ENCODE measurements at places on chromosomes 4 and X.

DNA sequence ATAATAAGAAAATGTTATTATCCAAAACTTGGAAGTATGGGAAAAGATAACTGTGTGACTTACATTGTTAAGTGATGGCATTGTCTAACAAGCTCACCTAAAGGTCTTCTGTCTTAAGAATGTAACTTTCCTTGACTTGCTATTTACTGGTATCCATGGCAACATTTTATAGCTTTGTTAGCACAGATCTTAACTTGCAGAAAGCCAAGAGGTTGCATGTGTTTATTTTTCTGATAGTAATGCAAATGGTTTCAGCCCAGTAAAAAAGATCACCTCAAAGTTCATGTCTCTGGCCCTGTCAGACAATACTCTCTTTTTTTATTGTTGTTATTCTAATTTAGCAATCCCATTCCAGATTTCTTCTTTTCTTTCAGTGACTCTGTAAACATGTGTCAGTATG is 425.3 kb downstream of the SPRY1 start:
- DNase-seq, result no peak

GRCh38 chrX:129640737-129641136 is 14.0 kb downstream of the APLN start:
- DNase-seq, result no peak

GRCh38 chr4:81631958-81632441 is 160.3 kb upstream of the RASGEF1B start:
- DNase-seq, result no peak

DNA sequence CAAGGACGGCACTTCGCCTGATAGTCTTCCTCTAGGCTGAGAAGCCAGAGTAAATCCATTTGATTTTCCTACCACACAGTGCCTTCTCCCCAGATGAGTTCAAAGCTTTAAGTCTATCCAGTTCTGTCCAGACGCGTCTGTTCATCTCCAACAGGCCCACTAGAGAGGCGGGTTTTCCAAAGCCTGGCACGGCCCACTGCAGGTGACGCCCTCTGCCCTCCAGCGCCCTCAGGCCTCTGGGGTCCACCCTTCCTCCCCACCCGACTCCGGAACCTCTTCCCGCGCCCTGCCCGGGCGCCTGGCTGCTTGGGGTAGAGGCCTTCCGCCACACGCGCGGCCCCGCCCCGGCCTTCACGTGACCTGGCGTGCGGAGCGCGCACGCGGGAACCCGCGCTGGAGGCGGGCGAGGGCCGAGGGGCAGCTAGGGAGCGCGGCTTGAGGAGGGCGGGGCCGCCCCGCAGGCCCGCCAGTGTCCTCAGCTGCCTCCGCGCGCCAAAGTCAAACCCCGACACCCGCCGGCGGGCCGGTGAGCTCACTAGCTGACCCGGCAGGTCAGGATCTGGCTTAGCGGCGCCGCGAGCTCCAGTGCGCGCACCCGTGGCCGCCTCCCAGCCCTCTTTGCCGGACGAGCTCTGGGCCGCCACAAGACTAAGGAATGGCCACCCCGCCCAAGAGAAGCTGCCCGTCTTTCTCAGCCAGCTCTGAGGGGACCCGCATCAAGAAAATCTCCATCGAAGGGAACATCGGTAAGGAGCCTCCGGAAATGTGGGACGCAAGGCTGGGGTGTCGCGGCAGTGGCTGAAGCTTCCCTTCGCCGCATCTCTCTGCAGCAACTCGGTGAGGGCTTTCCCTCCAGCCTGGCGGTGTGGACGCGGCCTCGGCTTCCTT is at the start of gene DCK:
DCK (plus strand) TSS at position 469 of the 888 bp plus-strand sequence; CDS start at position 656, 187 bp downstream.
- DNase-seq, result peak; percentile 86

- DNase-seq, result no peak
Measured at GRCh38 chrX:137427816-137428215, 138.1 kb upstream of the ZIC3 start.

DNA sequence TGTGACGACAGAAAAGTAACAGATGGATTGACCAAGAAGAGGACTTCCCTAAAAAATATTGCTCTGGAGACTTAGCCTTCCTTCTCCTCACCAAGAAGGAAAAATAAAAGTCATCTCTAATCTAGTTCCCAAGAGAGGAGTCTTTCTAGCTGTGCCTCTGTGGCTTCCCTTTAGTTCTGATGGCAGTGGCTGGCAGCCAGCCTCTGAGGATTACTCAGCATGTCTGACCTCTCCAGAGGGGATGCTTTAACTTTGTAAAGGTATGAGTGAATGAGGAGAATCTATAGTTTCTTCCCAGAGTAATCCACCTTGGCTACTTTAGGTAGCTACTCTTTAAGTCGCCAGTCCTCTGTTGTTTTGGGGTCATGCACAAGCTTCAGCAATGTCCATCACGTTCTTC is 163.9 kb upstream of the KIT start:
- DNase-seq, result no peak

DNA sequence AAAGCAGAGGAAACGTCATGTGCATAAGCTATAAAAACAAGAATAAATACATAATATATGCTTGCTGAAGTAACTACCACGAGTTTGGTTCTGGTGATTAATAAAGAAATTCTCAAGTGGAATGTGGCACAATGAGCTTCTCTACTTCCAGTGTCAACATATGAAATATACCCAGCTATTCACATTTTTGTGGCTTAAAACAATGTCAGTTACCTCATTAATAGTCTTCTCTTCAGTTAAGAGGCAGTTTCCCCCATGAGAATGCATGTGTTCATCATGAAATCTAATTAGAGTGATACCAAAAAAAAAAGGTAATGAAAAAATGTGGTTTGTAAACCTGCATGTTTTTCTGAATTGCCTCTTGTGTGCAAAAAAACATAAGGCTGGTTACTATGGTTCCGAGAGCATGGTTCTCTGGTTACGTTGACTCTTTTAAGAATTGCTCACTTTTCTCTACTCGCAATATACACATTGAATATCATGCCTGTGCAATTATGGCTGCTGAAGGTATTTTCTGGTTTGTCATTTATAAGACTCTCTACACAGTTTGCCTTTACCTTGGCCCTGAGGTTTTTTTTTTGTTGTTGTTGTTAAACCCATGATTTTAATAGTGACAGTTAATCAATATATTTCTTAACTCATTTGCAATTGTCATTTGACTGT is 108.2 kb downstream of the PCDH7 start:
- no peak for DNase-seq

DNA sequence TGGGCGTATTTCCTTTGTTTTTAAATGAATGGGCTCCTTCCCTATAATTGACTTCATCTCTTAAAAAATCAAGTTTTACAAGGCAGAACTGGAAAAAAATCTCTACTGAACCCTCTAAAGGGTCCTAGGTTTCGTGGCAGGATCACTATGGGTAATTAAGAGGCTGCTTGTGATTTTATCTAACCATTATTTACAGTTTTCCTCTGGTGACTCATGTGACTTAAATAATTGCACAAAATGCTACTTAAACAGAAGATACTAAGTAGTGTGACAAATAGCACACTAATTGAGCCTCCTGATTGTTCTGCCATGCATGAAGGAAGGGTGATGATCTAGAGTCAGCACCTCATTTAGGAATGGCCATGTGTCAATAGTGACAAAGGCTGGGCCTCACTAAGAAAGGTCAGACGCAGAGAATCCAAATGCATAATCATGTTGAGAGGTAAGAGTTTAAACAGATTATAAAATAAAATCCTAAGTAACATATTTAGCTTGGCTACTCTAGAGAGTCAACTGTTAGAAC is 35.5 kb downstream of the OFD1 start:
- DNase-seq, result no peak

- DNase-seq, result no peak
Measured at GRCh38 chr4:151931563-151931962, 170.8 kb upstream of the GATB start.

DNA sequence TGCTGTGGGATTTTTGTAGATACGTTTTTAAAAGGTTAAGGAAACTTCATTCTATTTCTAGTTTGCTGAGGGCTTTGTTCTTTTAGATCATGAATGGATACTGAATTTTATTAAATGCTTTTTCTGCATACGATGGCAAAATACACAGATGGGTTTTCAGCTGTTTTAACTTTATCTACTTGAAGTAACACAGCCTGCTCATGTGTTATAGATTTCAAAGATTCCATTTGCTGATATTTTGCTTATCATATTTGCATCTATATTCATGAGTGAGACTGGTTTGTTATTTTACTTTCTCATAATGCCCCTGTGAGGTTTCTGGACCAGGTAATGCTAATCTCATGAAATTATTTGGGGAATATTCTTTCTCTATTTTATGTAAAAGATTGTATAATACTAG is 34.5 kb upstream of the HERC5 start:
- no peak for DNase-seq

DNA sequence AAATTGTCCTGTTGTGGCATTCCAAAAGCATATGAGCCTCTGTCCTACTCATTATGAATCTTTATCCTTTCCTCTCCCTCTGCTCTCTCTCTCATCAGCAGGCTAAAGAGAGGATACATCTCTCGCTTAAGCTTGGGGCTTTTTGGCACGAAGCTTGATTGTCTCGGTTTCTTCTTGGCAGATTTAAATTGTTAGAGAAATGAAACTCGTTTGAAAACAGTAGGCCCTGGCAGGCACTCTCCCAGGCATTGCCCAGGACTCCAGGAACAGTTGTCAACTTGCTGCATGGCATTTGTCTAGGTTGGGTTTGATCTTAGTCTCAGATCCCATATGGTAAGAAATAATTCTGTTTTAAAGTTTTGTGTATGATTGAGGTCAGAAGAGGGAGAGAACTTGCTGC is 35.5 kb downstream of the NAA11 start:
- DNase-seq, result no peak

GRCh38 chr4:154727540-154727939 is 16.3 kb upstream of the LRAT start:
- no peak for DNase-seq

GRCh38 chr4:88672987-88673386 is 24.6 kb downstream of the NAP1L5 start:
- DNase-seq, result peak; percentile 24

DNA sequence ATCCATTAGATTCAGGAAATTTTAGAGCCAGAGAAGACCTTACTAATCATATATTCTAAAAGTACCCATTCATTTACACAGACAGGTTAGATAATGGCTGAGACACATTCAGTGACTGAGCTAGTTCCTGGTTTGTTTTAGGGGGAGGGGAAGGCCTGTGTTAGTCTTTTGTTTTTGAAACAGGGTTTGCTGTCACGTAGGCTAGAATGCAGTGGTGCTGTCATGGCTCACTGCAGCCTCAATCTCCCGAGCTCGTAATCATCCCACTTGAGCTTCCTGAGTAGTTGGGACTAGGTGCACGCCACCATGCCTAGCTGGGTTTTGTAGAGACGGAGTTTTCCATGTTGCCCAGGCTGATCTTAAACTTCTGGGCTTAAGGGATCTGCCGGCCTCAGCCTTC is 10.1 kb downstream of the RBPJ start:
- no peak for DNase-seq

DNA sequence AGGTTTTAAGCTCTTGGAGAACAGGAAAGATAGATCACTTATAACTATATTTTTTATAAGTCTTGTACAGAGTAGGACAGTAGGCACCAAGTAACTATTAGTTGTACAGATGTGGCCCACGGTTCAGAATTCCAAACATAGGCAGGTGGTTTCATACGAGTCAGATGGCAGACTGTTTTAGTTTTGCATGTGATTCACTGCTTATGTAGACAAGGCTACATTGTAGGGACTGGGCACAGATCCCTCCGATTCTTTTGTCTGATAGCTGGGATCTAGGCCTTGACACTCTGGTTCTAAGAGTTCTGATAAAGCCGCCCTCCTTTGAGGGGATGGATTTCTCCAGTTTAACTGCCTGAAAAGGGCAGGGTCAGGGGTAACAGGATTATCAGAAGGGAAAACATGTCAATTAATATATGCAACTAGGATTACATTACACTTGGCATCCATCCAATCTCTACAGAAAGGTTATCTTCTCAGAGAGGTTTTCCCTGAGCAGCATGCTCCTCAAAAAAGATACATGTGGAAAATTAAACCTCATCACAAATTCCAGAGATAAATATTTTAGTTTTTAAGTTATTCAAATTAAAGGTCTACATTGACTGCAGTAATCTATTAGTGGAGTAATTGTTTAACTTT is 87.8 kb downstream of the SPRY1 start:
- no peak for DNase-seq

GRCh38 chr4:171875291-171875690 is 62.1 kb downstream of the GALNTL6 start:
- no peak for DNase-seq

DNA sequence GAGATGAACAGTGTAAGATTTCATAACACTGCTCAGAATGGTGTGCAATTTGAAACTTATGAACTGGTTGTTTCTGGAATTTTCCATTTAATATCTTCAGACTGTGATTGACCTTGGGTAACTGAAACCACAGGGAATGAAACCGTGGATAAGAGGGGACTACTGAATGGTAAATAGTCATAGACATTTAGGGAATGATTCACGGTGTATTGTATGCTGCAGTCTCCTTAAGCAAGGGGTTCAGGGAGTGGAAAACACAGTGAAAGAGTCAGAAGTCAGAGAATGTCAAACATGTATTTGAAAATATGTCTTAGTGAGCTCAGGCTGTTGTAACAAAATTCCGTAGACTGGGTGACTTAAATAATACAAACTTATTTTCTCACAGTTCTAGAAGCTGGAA is 398.2 kb upstream of the DIPK2B start:
- DNase-seq, result no peak

DNA sequence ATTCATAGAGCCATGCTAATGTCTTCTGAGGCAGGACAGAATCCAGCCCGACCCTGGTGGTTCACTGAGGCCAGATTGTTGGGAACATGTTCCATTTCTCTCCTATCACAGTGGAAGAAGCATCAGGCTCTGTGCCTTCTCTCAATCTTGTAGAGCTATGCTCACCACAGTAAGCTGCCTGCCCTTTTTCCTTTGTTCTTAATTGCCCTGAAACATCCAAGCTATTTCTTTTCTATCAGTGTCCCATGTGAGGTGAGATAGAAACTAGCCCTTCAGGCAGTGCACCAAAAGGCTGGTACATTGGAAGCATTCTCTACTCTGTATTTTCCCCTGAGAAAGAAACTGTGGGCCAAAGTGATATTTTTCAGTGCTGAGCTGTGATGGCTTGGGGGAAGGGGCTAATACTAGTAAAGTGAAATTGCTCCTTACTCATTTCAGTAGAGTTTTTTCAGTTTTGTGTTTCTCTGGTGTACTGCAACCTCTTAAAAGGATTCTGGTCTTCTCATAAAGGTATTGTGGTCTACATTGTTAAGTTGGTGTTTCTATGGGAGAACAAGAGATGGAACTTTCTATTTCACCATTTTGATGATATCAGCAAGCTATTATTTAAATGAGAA is 611.2 kb downstream of the RPA4 start:
- DNase-seq, result no peak
